ENCODE measurements at places on chromosomes 5 and 9. TPM values are rescaled to one million over a fixed set of nuclear protein-coding genes. Genes with fewer than 3 reads are reported as not detected.

The TAF11L10 gene
- not detected for total RNA-seq

The PTGER4 gene
- 12.1 TPM for total RNA-seq

The PLPPR1 gene
- not detected for total RNA-seq

The IL6ST gene
- total RNA-seq = 415 TPM

The S1PR3 gene
- total RNA-seq = 5.6 TPM

The SH2D3C gene
- total RNA-seq = 18.3 TPM

The FBP1 gene
- 20.3 TPM for total RNA-seq

The ZNF622 gene
- total RNA-seq = 30.4 TPM

The BTNL8 gene
- total RNA-seq = 7.1 TPM

The OTP gene
- total RNA-seq = not detected

The CCDC171 gene
- 7.5 TPM for total RNA-seq

The IL13 gene
- total RNA-seq = not detected

The LCN9 gene
- total RNA-seq = not detected
